Common myeloid progenitor, CD34-positive (primary cell): ENCODE measurements at places on chromosomes 16 and 17.
A peak's percentile ranks its signal among the peaks of the same experiment; 100 is the strongest.

DNA sequence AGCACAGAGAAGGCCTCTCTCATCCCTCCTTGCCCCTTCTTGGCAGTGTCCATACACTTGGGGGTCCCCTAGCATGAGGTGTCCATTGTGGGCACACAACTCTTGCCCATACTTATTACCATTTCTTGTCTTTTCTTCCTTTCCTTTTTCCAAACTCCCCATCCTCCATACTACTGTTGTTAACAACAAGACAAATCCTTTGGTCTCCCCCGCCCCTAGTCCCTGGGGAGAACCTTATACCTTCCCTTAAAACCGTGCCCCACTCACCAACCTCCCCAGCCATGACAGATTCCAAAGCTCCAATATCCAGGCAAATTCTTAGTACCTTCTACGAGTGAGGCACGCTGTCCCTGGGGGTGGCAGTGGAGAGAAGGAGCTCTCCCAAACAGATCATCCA, 82.9 kb downstream of the GAS7 start:
- DNase-seq, result no peak

GRCh38 chr17:42748202-42748907, 3.5 kb upstream of the EZH1 start:
- DNase-seq, result no peak

DNA sequence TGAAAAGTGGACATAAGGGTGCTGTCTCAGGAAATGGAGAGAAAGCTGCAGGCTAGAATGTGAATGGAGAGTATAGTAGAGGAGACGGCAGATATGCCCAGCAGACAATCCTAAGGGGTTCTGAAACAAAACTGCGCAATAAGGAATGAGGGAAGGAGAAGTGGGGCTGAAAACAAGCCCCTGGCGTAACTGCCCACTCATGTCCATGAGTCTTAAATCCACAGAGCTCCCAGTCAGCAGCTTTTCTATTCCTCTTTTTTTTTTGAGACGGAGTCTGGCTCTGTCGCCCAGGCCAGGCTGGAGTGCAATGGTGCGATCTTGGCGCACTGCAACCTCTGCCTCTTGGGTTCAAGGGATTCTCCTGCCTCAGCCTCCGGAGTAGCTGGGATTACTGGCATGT, 5.9 kb downstream of the STRADA start:
- no peak for DNase-seq

DNA sequence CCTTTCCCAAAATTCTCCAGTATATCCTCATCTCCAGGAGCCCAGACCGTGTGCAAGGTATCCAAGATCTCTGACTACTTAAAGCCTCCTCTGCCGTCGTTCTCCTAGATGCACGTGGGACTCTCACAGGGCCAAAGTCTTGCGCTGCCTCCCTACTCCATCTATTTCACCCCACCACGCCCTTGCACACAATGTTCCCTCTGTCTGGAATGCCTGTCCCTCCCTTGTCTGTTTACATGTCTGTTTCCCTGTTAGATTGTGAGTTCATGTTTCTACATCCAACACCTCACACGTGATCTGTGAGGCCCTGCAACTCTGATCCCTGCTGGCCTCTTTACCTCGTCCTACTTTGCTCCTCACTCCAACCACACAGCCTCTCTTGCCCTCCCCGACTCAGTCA, 4.9 kb upstream of the FZD2 start:
- DNase-seq, result no peak

- peak; percentile 60 for DNase-seq
These were observed 849 bp downstream of the PRR29 start for GRCh38 chr17:63998721-63999679.

DNA sequence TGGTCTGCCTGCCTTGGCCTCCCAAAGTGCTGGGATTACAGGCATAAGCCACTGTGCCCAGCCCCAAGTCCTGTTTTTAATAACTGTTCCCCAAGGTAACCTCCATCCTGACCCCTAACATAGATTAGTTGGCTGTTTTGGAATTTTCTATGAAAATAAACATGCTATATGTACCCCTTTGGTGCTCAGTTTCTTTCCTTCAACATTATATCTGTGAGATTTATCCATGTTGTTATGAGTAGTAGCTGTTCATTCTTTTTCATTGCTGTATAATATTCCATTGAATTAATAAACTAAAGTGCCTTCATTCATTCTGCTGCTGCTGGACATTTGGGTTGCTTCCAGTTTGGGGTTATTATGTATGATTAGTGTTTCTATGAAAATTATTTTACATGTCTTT, 26.3 kb upstream of the FMNL1 start:
- no peak for DNase-seq

- no peak for DNase-seq
These were observed 2.5 kb downstream of the HS3ST2 start for GRCh38 chr16:22816475-22816874.

- no peak for DNase-seq
These were observed 559.1 kb upstream of the SALL1 start for GRCh38 chr16:51710186-51710585.

DNA sequence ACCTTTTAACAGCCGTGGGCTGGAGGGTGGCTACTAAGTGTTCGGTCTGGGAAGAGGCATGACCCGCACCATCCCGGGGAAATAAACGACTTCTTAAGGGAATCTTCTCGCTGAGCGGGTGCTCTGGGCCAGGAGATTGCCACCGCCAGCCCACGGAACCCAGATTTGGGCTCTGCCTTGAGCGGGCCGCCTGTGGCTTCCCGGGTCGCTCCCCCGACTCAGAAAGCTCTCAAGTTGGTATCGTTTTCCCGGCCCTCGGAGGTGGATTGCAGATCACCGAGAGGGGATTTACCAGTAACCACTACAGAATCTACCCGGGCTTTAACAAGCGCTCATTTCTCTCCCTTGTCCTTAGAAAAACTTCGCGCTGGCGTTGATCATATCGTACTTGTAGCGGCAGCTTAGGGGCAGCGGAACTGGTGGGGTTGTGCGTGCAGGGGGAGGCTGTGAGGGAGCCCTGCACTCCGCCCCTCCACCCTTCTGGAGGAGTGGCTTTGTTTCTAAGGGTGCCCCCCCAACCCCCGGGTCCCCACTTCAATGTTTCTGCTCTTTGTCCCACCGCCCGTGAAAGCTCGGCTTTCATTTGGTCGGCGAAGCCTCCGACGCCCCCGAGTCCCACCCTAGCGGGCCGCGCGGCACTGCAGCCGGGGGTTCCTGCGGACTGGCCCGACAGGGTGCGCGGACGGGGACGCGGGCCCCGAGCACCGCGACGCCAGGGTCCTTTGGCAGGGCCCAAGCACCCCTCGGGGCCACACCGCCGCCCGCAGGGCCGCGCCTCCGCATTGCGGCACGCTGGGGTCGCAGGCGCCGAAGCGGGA, 3.6 kb upstream of the CBX4 start:
- DNase-seq, result no peak

DNA sequence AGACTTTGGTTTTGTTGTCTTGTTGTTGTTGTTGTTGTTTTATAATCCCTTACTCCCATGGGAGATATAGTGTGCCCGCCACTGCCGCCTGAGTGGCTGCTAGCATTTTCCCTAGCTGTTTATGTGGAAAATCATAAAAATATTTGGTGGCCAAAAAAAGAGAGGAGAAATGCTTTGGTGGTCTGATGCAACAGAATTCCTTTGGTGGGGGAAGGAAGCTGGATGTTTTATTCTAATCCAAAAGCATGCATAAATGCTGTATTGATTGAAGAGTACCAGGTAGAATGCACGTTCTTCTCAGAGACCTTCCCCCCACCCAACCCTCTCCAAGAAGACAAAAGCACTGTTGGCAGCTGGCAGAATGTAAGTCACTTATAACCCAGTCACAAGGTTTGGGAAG, 93.2 kb downstream of the C17orf67 start:
- no peak for DNase-seq

- peak; percentile 65 for DNase-seq
These were observed 59.5 kb upstream of the GSE1 start for GRCh38 chr16:85553436-85554113.
